ENCODE measurements at places on chromosomes 12 and 14.

DNA sequence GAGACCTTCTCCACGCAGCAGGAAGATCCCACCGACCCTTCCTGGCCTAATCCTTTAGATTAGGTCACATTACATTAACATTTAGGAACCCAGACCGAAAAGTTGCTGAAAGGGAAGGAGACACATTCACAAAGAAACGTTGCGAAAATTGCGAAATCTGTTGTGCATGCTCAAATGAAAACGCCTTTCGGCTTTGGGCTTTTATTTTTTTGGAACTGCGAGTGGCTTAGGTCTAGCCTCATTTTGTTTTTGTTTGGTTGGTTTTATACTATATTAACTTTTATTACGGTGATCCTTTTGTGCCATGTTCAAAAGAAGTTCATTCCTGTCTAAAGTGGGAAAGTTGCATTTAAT, 1.5 kb downstream of the MYF6 start:
- DNase-seq, result no peak

GRCh38 chr14:105863296-105864108, 337.1 kb downstream of the TMEM121 start:
- peak; percentile 6 for DNase-seq

DNA sequence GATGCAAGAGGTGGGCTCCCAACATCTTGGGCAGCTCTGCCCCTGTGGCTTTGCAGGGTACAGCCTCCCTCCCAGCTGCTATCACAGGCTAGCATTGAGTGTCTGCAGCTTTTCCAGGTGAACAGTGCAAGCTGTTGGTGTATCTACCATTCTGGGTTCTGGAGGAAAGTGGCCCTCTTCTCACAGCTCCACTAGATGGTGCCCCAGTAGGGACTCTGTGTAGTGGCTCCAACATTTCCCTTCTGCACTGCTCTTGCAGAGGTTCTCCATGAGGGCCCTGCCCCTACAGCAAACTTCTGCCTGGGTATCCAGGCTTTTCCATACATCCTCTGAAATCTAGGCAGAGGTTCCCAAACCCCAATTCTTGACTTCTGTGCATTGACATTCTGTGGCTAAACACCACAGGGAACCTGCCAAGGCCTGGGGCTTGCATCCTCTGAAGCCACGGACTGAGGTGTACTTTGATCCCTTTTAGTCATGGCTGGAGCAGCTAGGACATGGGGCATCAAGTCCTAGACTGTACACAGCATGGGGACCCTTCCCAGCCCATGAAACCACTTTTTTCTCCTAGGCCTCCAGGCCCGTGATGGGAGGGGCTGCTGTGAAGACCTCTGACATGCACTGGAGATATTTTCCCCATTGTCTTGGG, 24.0 kb upstream of the SLC38A1 start:
- no peak for DNase-seq

DNA sequence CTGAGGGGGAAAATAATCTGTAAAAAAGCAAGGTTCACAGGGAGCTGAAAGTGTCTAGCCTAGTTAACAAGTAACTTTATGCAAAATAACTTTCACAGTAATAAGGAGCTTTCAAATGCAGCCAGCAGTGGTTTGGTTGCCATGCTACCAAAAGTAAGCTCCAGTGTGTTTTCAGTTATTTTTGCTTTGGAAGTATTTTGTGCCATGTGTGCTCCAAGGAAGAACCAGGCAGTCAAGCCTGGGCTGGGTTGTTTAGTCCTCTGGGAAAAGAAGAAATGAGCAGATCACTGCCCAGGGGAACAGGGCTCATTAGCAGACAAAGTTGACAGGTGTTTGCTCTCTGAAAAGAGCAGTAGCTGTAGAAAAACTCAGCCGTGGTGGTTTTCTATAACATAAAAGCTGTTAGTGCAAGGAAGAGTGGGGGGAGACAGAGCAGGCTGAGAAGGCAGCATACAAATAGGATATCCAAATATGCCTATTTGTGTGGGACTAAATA, 92.8 kb upstream of the TMTC2 start:
- no peak for DNase-seq

DNA sequence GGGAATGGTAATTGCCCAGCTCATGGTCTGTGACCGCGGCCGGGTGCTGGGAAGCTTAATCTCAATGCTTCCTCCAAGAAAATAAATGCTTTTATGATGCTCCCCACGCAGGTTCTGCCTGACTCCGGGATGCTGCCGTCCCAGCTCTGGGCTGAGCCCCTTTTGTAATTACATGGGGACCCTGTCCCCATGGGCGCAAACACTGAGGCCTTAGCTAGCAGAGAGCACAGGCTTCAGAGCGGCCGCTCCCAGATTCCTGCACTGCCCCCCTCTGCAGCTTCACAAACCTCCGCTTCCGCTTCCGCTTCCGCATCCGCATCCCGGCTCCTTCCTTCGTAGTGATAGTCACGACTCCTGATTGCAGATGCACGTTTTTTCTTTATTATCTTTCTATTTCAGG, 129.5 kb downstream of the KIF26A start:
- DNase-seq, result no peak

DNA sequence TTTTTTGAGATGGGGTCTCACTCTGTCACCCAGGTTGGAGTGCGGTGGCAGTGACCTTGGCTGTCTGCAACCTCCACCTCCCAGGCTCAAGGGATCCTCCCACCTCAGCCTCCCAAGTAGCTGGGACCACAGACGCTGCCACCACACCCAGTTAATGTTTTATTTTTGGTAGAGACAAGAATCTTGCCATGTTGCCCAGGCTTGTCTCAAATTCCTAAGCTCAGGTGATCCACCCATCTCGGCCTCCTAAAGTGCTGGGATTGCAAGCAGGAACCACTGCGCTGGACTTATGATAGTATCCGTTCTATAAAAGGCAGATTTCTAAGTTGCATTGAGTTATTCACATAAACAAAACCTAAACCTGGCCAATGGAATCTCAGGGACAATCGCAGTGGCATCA, 321.1 kb upstream of the PRICKLE1 start:
- no peak for DNase-seq

- DNase-seq, result no peak
These were observed 3.7 kb upstream of the KRT2 start for GRCh38 chr12:52655720-52656124.

GRCh38 chr12:123900871-123901376, 71.7 kb downstream of the CCDC92 start:
- DNase-seq, result no peak

GRCh38 chr14:69595336-69595735, 16.1 kb upstream of the SUSD6 start:
- DNase-seq, result no peak

DNA sequence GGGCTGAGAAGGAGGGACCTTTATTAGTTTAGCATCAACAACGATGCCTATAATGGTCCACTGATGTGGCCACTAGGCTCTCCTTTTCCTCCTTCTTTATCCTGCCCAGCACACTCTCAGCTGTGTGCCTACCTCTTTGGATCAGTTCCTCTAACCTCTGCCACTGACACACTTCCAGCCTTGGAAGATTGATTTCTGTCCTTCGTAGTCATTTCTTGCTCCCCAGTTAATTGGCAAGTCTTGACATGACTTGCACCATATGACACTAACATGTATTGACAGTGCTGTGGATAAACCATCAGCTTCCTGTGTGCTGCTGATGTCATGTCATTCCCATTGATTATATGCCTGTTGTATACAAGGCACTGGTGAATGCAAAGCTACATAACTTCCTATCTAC, 90.2 kb upstream of the PLEKHG7 start:
- no peak for DNase-seq

DNA sequence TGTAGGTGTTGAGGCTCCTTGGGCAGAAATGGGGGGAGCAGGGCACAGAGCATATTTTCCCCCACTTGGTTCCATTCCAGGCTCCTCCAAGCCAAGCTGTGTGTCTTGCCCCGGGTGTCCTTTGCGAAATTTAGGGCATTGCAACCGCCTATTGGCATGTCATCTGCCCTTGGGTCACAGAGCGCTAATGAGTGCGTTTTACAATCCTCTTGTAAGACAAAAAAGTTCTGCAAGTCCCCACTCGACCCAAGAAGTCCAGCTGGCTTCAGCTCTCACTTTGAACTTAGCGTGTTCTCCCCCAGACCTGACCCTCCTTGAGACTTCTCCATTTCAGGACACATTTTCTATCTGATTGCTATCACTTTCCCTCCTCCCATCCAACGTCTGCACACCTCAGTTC, 6.1 kb upstream of the LRTM2 start:
- no peak for DNase-seq

GRCh38 chr12:2682296-2683251, 112.2 kb upstream of the FKBP4 start:
- DNase-seq, result peak; percentile 57

GRCh38 chr12:67034110-67034879, 234.9 kb upstream of the CAND1 start:
- DNase-seq, result no peak

DNA sequence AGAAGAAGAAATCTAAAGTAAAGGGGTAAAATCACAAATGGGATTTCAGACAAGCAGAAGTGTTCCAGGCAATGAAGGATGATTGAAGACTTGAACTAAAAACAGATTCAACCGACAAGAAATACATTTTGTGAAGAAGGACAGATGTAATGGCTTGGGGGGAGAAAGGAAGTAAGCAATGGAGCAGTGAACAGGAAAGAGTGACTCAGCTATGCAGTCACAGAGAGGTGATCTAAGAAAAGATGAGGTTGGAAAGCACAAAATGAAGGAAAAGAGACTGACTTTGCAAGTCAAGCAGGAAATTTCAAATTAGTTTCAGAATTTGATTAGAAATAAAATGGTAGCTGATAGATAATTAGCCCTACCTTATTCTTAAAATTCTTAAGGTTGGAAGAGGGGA, 66.5 kb downstream of the PUS7L start:
- DNase-seq, result no peak

- no peak for DNase-seq
These were observed 440.4 kb upstream of the DCN start for GRCh38 chr12:91622981-91623380.

GRCh38 chr12:18153826-18154225, 63.8 kb upstream of the RERGL start:
- DNase-seq, result no peak

GRCh38 chr12:80846952-80847351, 90.8 kb downstream of the LIN7A start:
- DNase-seq, result no peak

DNA sequence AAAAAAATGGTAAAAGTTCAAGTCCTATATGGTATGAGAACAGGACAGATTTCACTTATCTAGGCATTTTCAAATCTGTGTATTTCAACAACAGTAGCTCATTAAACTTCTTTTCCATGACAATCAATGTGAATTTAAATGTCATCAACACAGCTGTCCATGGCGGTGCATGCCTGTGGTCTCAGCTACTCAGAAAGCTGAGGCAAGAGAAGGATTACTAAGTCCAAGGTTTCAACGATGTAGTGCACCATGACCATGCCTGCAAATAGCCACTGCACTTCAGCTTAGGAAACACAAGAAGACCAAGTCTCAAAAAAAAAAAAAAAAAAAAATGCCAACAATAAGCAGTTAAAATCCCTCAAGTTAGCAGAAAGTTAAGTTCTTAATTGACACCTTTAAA, 214.6 kb downstream of the C12orf50 start:
- DNase-seq, result no peak

- no peak for DNase-seq
These were observed 2.2 kb upstream of the KRT80 start for GRCh38 chr12:52193991-52194390.

DNA sequence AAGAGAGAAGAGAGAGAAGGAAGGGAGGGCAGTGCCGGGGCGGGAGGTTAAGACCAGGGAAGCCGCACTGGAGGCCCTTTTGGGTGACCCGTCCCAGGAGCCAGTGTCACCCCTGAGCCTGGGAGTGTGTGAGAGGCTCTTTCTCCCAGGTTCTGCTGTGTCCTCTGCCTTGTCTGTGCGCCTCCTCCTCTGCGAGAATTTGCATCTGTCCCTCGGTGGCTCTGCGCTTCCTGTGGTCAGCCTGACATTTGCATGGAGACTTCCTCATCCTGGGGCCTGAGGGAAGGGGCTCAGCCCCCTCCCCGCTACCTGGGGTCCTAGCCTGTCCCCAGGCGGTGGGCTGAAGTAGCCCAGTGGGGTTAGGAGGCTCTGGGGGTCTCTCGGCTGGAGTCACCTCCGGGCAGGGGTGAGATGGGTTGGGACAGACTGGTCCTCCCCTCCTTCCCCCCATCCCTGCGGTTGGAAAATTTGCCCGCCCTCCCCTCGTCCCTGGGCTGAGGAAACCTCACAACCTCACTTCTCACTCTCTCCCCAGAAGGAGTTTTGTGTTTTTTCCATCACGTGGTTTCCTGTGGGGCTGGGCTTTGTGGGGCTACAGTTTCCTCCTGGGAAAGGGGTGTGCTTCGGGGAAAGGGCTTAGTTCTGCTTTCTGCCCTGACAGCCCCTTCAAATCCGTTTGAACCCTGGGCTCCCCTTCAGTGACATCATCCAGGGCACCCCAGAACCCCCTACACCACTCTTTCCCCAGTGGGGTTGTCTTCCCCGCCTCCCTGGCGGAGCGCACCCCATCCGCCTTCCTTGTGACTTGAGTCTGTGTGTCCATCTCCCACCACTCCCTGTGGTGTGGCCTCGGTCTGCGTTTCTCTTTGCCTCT, 2.5 kb downstream of the PTPN6 start:
- no peak for DNase-seq

DNA sequence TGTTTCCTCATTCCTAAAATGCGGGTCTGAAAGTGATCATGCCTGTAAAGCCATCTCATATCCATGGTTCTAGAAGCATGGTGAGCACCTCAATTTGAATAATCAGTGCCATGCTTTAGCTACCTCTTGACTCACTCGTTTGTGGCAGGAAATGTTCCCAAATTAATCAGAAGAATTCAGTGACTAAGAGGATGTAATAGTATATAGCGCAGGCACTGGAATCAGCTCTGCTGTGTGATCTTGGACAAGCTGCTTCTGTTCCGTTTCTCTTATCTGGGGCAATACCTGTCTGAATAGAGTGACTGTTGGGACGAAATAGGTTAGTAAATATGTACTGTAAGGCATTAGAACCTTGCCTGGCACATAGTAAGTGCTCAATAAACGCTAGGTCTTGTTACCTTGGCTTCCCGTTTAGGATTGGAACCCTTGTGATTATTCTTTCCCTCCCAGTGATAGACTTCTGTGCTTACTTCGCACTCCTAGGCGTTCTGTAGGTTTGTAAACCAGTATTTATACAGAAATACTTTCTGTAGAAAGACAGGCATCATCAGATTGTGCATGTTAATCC, 820 bp upstream of the SMAGP start:
- no peak for DNase-seq

GRCh38 chr12:91178139-91178561, 4.5 kb downstream of the DCN start:
- no peak for DNase-seq

DNA sequence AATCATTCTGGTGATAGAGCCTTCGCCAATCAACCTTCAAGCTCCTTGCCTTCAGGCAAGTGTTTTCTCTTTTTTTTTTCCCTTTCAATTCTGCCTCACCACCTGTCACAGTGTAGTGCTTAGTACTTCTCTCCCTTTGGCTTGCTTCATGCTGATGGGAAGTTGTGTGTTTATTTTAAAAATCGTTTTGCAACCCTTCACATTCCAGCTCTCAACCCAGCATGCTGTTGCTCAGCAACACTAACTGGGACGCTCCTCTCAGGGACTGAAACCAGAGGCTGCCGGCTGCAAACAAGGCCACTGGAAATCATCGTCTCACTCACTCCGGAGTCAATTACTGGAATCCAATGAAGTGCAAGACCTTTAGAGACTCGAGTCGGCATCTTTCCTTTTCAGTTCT, 342.7 kb downstream of the PRKD1 start:
- no peak for DNase-seq

- no peak for DNase-seq
These were observed 1.8 kb downstream of the ALX1 start for GRCh38 chr12:85281636-85282312.

GRCh38 chr14:67187826-67188225, 1.4 kb upstream of the GARIN2 start:
- no peak for DNase-seq

GRCh38 chr14:74038020-74038859, 19.1 kb downstream of the BBOF1 start:
- DNase-seq, result no peak
